ENCODE measurements at places on chromosomes 11 and 22.

DNA sequence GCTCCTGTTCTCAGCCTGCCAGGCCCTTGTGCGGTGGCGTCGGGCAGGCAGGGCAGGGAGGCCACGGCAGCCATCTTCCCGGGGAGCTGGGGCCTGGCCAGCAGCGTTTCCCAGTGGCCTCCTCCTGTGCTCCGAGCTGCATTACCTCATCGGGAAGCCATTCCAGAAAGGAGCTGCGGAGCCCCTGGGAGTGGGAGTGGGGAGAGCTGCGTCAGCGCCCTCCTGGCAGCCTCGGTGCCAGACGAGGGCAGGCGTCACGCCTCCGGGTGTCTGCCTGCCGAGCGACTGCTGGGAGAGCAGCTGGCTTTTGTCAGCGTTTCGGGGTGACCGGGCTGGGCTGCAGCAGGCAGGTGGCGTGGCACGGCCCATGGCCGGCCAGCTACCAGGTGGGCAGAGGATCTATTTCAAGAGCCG lies 30.9 kb upstream of the WNT7B start:
- DNase-seq = peak; percentile 97

DNA sequence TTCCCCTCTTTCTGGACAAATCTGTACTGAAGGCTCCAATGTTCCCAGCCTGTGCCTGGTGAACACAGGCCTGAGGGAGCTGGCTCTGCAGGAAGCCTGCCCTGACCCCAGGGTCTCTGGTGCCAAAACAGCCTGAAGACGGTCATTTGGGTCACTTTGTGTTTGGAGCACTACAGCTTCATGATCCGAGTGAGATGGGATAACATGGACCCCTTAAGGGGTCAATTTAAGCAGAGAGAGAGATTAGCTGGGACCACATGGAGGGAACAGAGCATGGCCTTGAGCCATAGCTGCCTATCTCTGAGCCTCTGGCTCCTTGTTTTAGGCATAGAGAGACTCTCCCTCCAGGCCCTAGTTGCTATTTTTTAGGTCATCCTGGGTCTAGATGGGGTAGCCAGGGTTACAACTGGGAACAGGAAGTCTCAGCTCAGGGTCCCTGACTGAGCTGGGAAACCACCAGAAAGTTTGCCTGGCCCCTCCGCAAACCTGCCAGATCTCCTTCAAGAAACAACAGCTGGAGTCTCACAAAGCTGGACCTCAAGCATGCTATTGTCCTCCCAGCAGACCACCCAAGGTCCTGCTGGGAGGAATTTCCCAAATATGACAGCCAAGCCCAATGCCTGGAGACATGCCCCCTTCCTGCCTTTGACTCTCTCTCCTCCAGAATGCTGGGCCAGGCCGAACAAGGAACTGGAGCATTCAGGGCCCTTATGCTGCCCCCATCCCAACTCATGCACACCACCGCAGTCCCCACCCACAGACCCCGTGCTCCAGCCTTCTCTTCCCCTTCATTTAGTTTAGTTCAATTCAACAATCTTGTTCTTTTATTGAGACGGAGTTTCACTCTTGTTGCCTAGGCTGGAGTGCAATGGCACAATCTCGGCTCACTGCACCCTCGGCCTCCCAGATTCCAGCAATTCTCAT lies 4.0 kb downstream of the SLCO2B1 start:
- no peak for DNase-seq

DNA sequence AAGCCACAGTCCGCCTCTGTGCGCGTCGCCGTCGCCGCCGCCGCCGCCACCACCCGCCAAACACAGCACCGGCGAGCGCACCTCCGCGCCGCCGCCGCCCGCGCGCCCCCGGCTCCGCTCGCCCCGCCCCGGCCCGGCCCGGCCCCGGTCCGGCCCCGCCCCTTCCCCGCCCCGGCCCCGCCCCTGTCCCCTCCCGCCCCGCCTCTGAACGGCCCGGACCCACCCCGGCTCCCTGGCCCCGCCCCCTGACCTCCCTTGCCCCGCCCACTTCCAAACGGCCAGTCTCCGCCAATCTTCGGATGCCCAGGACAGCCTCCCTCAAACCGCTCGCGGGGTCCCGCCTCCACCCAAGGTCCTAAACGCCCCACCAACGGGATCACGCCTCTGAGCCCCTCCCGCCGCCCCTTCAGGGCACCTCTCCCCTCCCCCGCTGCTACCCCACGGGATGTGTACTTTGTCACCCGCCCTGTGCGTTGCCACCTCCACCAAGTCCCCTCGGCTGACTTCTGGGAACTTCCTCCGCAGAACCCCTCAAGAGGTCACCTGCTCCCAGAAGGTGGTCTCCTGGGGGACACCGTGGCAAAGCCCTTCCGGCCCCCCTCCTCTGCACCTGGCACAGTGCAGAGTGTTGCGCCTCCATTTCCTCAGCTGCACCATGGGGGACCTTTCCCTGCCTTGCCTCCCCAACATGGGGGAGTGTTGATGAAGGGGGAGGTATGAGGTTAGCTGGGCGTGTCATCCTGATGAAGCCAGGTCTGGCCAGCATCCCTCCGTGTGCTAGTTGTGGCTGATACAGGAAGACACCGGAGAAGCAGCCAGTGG lies at the start of gene KIAA0930:
Gene KIAA0930, minus strand, starts transcription at position 85 of the 822 bp plus-strand sequence. CDS start 191 bp downstream, outside the sequence.
- peak; percentile 74 for DNase-seq

DNA sequence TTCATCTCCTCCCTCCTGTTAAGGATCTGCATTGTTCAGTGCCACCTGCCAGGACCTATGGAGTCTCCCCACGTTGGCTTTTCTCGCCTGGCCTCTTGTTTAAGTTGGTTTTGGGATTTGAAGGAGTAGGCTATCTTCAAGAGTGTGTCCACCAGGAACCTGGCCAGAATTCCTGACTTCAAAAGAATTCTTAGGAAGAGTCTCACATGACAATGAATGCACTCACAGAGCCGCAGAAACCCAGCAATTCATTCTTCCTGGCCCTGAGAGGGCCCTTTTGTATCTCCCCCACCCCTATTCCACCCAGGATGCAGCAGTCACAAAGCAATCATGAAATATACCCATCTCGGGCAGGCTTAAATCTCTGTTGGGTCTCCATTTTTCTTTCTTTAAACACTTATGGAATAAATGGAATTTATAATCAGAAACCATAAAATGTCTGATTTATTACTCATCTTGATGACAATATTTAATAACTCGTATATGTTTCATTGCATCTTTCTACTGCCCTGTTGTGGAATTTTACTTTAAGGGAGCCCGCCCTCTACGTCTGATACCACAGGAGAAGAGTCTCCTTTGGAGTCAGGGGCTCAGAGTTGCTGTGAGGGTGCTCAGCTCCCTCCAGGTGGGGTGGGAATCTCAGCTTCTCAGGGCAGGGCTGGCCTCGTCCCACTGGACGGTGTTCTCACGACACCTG lies 507.0 kb downstream of the NTM start:
- no peak for DNase-seq

DNA sequence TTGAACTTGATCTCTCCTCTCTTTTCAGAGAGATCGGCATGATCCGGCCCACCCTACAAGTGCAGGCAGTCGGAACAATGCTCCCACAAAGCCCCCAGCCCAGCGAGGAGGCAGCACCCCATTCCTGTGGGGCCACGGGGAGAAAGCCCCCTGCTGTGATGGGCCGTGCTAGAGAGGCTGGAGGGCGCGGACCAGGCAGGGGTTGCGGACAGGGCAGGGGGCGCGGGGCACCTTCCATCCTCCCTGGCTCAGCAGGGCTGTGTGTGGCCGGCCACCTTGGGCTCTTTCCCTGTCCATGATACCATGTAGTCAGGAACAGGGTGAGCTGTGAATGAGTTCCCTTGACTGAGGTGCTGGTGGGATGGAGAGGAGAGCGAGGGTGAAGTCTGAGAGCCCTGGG lies 379.8 kb downstream of the BRD1 start:
- no peak for DNase-seq

GRCh38 chr11:58647141-58647699 lies 24.8 kb downstream of the CNTF start:
- no peak for DNase-seq

- no peak for DNase-seq
Measured at GRCh38 chr22:25966448-25966913, 202.8 kb upstream of the SEZ6L start.
